A172 (cell line): ENCODE measurements at places on chromosomes 7 and 10.

- peak; percentile 51 for DNase-seq
These were observed 31.7 kb upstream of the ELMO1 start for GRCh38 chr7:37480041-37481031.

DNA sequence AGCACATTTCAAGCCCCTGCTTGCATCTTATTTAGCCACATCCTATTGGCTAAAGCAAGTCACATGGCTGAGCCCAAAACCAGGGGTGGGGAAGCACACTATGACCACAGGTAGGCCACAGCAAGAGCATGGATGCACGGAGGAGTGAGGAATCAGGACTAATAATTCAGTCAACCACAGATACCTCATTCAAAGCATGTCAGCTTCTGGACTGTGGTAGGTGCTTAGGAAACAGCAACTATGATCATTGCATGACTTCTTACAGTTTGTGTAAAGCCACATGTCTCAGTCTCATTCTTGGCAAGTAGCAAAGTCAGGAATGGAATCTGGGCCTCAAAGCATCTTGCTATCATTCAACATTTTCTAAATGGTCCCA, 79.0 kb upstream of the EMX2 start:
- no peak for DNase-seq

GRCh38 chr7:158657189-158657746, 47.3 kb downstream of the NCAPG2 start:
- DNase-seq, result no peak

GRCh38 chr7:111855161-111855841, 293.0 kb upstream of the IMMP2L start:
- DNase-seq, result peak; percentile 80

GRCh38 chr10:123557366-123558108, 108.6 kb upstream of the GPR26 start:
- DNase-seq, result no peak

DNA sequence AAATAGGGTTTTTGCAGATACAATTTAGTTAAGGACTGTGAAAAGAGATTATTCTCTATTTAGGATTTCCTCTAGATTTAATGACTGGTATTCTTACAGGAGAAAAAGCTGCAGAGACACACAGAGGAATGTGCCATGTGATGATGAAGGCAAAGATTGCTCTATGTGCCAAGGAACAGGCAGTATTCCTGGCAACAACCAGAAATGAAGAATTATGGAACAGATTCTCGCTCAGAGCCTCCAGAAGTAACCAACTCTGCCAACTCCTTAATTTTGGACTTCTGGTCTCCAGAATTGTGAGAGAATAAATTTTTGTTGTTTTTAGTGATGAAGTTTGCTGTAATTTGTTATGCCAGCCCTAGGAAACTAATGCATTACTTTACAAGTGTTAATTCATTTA, 307.6 kb upstream of the SEMA3A start:
- no peak for DNase-seq

DNA sequence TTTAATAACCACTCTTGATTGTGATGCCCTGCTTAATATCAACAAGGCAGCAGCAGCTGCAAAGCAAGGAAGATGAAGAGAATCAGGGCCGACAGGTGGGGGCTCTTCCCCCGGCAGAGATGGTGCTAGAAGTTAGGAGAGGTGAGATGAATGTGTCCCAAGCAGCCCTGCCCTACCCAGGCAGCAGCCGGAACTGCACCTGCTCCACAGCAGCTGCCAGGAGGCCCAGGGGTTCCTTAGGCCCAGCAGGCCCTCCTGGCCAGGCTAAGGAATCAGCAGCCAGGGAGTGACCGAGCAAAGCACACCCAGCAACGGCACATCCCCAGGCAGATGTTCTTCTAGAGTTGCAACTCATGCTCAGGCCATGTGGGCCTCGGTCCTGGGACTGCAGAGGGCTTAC, 17.9 kb downstream of the AFAP1L2 start:
- no peak for DNase-seq

DNA sequence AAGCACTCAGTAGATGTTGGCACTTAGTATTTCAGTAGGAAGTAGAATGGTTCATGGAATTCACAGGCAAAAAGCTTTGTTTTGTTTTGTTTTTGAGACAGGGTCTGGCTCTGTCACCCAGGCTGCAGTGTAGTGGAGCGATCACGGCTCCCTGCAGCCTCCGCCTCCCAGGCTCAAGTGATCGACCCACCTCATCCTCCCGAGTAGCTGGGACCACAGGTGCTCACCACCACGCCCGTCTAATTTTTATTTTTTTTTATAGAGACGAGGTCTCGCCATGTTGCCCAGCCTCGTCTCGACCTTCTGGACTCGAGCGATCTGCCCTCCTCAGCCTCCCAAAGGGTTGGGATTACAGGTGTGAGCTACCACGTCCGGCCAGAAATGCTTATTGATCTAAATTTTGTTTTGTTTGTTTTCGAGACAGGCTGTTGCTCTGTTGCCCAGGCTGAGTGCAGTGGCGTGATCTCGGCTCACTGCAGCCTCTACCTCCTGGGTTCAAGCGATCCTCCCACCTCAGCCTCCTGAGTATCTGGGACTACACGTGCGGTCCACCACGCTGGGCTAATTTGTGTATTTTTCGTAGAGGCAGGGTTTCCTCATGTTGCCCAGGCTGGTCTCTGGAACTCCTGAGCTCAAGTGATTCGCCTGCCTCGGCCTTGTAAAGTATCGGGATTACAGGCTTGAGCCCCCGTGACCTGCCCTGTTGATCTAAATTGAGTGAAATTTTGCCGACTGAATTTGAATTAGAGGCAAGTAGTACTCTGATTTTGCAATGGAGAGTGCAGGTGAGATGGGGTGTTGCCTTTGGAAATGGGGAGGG, 1.7 kb downstream of the GLRX3 start:
- no peak for DNase-seq

GRCh38 chr10:115417585-115418265, 324.6 kb downstream of the ATRNL1 start:
- peak; percentile 49 for DNase-seq

GRCh38 chr7:139389091-139389490, 29.4 kb downstream of the LUC7L2 start:
- no peak for DNase-seq

GRCh38 chr10:10911035-10911434, 106.6 kb upstream of the CELF2 start:
- DNase-seq, result no peak

GRCh38 chr7:150357270-150357669, 11.4 kb upstream of the REPIN1 start:
- DNase-seq, result peak; percentile 38

GRCh38 chr7:22983257-22983855, 30.6 kb downstream of the HYCC1 start:
- DNase-seq, result no peak

DNA sequence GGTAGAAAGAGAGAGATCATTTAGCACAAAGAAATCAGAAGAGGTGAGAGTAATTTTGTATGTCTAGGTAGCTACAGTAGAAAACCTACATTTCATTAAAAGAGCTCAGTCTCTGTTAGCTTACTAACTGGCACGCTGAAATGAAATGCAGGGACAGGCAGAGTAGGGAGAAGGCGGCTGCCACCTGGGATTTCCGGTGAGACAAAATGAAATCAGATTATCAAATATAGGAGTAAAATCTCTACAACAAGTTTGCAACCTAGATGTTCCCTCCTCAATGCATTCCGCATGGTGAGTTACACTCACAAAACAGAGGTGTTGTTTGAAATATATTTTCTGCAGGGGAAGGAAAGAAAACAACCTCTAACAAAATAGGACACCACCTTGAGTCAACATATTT, 55.9 kb downstream of the VOPP1 start:
- no peak for DNase-seq

DNA sequence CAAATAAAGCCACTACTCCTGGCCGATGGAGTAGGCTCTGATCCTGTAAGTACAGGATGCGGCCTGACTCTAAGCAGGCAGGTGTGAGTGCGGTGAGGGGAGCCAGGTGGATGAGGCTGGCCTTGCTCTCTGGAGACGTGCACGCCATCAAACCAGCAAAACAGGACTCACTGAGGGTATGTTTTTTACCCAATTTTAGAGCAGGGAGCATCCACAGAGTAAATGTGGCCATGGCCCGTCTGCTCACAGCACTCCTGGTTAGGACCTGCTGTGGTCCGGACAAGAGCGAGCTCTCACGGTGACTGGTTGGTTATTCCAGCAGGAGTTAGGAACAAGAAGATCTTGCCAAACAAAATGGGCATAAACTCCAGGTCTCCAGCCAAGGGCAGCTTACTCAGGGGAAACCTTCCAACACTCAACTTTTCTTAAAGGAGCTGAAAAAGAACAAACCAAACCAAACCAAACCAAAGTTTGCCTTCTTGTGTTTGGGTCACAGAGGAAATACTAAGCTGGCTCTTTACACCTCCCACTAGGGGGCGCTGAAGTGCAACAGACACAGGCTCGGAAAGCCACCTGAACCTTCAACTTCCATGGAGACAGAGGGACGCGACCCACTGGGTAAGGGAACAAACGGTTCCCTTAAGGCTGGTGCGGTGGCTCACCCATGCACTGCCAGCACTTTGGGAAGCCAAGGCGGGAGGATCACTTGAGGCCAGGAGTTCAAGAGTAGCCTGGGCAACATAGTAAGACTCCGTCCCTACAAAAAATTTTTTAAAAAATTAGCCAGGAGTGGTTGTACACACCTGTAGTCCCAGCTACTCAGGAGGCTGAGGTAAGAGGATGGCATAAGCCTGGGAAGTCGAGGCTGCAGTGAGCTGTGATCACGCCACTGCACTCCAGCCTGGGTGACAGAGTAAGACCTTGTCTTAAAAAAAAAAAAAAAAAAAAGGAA, 122.4 kb downstream of the CLEC2L start:
- DNase-seq, result peak; percentile 65

DNA sequence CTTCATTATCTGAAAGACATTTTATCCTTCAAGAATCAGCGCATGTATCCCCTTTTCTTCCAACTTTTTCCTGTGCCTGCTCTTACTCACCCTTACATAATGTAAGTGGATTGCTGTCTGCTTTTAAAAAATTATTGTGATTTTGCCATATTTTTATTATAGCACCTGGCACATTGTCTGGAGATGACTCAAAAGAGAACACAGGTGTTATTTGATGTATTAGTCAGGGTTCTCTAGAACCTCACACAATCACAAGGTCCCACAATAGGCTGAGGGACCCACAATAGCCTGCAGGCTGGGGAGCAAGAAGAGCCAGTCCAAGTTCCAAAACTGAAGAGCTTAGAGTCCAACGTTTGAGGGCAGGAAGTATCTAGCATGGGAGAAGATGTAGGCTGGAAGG, 390.0 kb downstream of the EXOC4 start:
- DNase-seq, result no peak

- no peak for DNase-seq
These were observed 44.7 kb downstream of the THNSL1 start for GRCh38 chr10:25061125-25061524.

- DNase-seq, result no peak
These were observed 146.6 kb upstream of the RNF32 start for GRCh38 chr7:156493942-156494341.

DNA sequence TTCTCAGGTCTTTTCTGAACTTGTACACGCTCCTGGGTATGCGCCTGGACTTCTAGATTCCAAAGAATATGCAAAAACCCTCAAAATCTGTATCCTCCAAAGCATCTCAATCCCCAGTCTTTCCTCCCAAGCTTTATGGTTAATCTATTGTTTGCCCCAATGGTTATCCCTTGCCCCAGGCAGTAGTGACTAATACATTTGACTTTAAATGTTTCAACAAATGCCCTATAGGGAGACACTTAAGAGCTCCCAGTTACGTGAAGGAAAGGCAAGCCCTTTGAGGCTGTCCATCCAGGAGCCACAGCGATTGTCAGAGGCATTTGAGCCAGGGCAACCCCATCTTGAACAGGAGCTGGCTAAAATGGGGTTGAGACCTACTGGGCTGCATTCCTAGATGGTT, 12.7 kb upstream of the FOXL3 start:
- no peak for DNase-seq

DNA sequence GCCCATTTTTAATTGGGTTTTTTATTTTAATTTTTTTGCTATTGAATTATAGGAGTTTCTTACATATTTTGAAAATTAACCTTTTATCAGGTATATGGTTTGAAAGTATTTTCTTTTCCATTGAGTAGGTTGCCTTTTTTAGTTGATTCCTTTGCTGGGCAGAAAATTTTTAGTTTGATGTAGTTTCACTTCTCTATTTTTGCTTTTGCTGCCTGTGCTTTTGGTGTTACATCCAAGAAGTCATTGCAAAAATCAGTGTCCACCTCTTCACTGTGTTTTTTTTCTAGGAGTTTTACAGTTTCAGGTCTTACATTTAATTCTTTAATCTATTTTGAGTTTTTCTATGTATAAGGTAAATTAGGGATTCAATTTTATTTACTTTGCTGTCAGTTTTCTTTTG, 129.8 kb upstream of the FERD3L start:
- no peak for DNase-seq

DNA sequence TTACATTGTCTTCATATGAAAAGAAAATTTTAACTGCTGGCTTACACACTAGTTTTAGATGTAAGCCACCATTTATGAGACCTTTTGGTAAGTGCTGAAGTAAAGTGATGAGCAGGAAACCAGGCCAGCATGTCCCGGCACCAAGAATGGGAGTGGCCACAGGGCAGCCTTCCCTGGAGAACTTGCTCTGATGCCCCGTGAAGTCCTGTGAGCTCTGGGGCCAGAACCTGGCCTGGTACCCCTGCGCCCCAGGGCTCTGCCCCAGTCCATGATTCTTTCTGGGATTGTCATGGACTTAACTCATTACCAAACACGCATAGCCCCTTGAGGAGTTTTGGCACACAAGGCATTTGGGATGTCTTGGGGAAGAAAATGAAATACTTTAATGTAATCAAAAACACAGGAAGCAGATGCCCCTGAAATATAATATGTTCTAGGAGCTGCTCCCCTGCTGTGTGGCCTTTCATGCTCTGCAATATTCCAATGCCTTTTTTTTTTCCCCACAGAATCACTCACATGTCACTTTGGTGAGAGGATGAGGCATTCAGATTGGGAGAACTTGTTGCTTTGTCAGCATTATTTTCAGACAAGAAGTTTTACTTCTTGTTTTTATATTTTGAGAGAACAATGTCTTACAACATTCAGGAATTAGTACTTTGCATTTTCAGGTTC, 53.1 kb upstream of the CXCL12 start:
- DNase-seq, result no peak
